Fibroblast of lung (primary cell): ENCODE measurements at places on chromosomes 13 and 19. TPM values are rescaled to one million over a fixed set of nuclear protein-coding genes. Genes with fewer than 3 reads are reported as not detected.

GRCh38 chr19:47885067-47885463 is 1.1 kb downstream of the SULT2A1 start:
- DNase-seq: no peak

Gene ZNF444
- 12.3 and 17.5 TPM in 2 replicates for total RNA-seq

- DNase-seq: no peak
Measured at GRCh38 chr19:34686455-34686854, 9.0 kb downstream of the ZNF302 start.

DNA sequence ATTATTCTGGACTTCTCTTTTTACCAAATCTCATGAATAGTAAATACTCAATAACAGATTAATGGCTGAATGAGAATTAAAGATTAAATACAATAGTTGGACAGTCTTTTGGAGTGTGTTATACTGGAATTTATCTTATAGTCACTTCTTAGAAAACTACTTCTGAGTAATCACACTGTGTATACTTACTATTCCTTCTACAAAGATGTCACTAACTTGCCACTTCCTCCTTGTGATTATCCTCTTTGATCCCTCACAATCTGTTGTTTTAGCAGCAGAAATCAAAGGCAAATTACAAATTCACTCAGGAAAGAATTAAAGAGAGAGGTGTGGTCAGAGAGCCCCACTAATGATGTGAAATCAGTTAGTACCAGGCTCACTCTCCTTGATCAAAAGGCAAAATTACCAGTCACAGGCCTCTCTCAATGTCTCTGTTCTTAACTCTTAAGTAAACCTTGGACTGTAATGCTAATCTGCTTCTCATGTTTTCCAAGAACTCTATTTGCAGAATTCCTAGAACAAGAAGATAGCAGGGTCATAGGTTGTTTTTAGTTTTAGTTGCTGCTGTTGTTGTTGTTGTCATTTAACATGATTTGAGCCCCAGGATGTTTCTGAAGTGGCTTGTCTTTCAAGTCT is 37.3 kb upstream of the FNDC3A start:
- no peak for DNase-seq

GRCh38 chr13:110457361-110457760 is 104.2 kb downstream of the RAB20 start:
- DNase-seq: no peak

DNA sequence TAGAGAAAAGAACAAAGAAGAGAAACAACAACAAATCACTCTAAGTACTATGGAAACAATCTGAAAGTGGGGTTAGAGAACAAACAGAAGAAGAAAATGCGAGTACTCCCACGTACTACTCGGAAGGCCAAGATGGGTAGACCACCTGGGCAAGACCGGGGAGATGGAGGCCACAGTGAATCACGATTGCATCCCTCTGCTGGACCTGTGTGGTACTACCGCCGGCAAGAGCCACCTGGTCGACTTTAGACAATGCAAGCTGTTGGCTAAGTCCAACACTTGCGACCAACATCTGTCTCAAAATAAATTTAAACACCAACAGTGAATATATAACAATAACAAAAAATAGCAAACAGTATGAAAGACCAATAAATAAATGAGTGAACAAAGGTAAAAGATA is 45.5 kb upstream of the ZNF91 start:
- DNase-seq: no peak

DNA sequence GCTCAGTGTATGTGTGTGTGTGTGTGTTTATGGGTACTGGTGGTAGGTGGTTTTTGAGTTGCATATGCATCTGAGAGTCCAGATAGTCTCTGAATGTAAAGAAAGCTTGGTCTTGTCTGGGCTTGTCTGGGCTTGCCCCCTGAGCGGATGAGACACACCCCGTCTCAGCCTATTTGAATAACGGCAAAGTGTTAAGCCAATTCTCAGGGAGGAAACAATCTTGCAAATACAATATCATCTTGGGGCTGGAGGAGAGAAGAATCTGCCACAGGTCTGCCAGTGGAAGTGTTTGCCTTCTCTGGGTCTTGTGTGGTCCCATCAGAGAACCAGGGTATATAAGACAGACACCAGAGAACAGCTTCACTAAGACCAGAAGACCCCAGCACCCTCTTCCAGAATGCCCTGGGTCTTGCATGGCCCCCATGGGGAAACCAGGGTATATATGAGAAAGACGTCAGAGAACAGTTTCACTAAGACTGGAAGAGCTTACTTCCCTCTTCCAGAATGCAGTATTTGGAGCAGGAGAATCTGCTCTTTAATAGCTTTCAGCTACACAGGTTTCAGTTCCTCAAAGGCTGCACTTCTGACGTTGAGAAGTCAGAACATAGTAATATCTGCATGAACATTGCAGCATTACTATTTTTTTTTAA is 13.3 kb downstream of the CD70 start:
- no peak for DNase-seq
